ENCODE measurements at places on chromosomes 2 and 18. TPM values are rescaled to one million over a fixed set of nuclear protein-coding genes. Genes with fewer than 3 reads are reported as not detected.
A peak's percentile ranks its signal among the peaks of the same experiment; 100 is the strongest.

Gene ACTG2
- total RNA-seq, result 0.22 TPM

Gene STPG4
- total RNA-seq, result 0.74 TPM

DNA sequence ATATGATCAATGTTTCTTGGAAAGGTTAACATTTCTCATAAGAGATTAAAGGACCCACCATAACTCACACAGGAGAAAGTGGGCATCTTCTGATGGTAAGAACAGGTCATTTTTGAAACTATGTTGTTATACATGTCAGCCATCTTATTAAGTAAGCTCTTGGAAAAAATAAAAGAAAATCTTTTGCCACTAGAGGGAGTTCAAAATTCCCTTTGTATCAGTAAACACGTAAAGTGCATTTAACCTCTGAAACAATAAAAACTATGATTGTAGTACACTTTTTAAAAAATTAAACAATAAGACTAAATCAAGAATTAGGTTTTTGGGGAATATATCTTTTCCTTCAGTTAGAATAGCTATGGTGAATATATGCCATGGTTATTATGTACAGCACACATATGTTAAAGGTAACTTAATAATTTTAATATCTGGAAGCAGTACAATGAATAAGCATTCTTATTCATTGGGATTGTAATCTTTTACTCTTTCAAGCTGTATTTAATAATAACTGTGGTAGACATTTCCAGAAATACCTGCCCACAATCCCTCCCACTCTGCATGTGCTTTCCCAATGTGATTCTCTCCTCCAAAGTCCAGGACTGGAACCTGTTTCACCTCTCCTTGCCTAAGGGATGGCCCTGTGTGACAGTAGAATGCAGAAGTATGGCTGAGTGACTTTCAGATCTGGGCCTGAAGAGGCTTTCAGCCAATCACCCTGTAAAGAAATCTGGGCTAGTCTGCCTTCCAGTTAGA lies 64.2 kb downstream of the RBMS1 start:
- peak overlapping the region; percentile 66 for H3K4me3 ChIP-seq
- peaks cover 39% of the 10 kb centered on the region for H3K36me3 ChIP-seq
- H3K27me3 ChIP-seq, result peaks cover 2% of the 10 kb centered on the region
- no peak for DNase-seq
- H3K4me1 ChIP-seq, result peaks cover 56% of the 10 kb centered on the region

- no peak for DNase-seq
- no peaks in the 10 kb centered on the region for H3K4me1 ChIP-seq
- no peak overlapping the region for H3K4me3 ChIP-seq
- H3K36me3 ChIP-seq, result no peaks in the 10 kb centered on the region
- H3K27me3 ChIP-seq, result peaks cover 10% of the 10 kb centered on the region
Observed at GRCh38 chr18:56580026-56580425, 58.4 kb downstream of the TXNL1 start.

- H3K27ac ChIP-seq, result no peak overlapping the region
- peaks cover 11% of the 10 kb centered on the region for H3K4me1 ChIP-seq
- DNase-seq, result no peak
- no peaks in the 10 kb centered on the region for H3K36me3 ChIP-seq
- no peak overlapping the region for H3K4me3 ChIP-seq
Observed at GRCh38 chr2:222792001-222792611, 68.7 kb upstream of the ACSL3 start.

DNA sequence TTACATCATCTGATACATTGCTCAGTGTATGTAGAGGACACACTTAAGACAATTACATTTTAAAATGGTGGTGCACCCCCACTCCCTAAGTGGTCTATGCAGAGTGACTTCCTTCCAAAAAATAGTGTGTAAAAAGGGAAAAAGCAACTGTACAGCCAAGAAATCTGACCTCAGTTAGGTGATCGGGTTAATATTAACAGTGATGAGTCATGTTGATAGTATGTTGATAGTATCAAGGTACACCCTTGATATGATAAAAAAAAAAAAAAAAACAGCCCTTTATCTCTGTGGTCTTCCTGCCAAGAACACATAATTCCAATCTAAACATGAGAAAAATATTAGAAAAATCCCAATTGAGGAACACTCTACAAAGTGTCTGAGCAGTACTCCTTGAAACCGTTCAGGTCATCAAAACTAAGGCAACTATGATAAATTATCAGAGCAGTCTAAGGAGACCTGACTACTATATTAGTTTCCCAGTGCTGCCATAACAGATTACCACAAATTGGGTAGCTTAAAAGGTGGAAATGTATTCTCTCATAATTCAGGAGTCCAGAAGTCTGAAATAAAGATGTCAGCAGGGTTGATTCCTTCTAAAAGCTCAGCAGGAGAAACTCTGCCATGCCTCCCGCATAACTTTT lies 171.9 kb downstream of the ARHGAP28 start:
- H3K4me1 ChIP-seq, result no peaks in the 10 kb centered on the region
- no peak overlapping the region for H3K4me3 ChIP-seq

Gene HOXD11
- not detected for total RNA-seq

- H3K4me3 ChIP-seq, result no peak overlapping the region
- no peak for DNase-seq
- peaks cover 10% of the 10 kb centered on the region for H3K4me1 ChIP-seq
- peaks cover 16% of the 10 kb centered on the region for H3K36me3 ChIP-seq
Observed at GRCh38 chr2:106117882-106118684, 76.0 kb downstream of the UXS1 start.

DNA sequence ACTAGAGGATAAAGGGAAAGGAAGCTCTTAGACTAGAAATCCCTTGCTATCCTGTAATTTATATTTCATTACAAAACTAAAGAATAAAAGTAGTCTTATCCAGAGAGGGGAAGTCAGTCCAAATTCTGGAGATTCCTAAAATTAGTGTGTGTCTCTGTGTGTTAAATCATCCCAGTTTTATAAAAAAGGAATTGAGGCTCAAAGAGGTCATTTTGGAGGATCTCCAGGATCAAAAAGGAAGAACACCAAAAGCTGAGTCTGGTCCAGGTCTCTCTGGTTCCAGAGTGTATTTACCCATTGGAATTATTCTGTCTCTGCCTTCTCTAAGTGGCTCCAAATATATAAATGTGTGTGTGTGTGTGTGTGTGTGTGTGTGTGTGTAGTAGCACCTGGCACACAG lies 166.7 kb downstream of the NRXN1 start:
- H3K27me3 ChIP-seq, result no peaks in the 10 kb centered on the region
- H3K27ac ChIP-seq, result no peak overlapping the region
- no peaks in the 10 kb centered on the region for H3K4me1 ChIP-seq
- H3K36me3 ChIP-seq, result no peaks in the 10 kb centered on the region
- no peak for DNase-seq

Gene MZT2B
- total RNA-seq, result 400 TPM

Gene GREB1
- 0.28 TPM for total RNA-seq

GRCh38 chr2:143334837-143335236 lies 205.6 kb downstream of the ARHGAP15 start:
- peaks cover 32% of the 10 kb centered on the region for H3K36me3 ChIP-seq
- peaks cover 3% of the 10 kb centered on the region for H3K4me1 ChIP-seq
- H3K27me3 ChIP-seq, result no peaks in the 10 kb centered on the region

Gene DLGAP1
- not detected for total RNA-seq

DNA sequence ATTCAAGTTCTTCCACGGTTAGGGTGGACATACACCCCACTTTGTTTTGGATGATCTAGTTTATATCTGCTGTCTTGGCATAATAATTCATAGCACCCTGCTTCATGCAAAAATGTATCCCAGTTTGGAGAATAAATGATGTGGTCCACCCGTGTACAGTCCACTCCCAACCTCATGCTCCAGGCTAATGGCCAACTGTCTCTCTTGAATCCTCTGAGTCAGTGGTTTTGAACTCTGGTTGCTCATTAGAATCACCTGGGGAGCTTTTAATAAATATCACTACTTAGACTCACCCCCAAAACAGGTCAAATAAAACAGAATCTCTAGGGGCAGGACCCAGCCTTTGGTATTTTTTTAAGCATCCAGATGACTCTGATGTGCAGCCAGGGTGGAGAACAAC lies 78.5 kb downstream of the SDC1 start:
- no peaks in the 10 kb centered on the region for H3K4me1 ChIP-seq
- H3K4me3 ChIP-seq, result no peak overlapping the region
- H3K27ac ChIP-seq, result no peak overlapping the region

- peak overlapping the region; percentile 46 for H3K4me3 ChIP-seq
- peak overlapping the region; percentile 21 for H3K27ac ChIP-seq
- peaks cover 41% of the 10 kb centered on the region for H3K4me1 ChIP-seq
- no peaks in the 10 kb centered on the region for H3K36me3 ChIP-seq
- no peaks in the 10 kb centered on the region for H3K27me3 ChIP-seq
Observed at GRCh38 chr2:113218283-113219091, 44.7 kb downstream of the PSD4 start.

GRCh38 chr2:60581433-60582282 lies 28.2 kb upstream of the BCL11A start:
- no peak overlapping the region for H3K4me3 ChIP-seq
- H3K36me3 ChIP-seq, result no peaks in the 10 kb centered on the region
- peaks cover 43% of the 10 kb centered on the region for H3K27me3 ChIP-seq
- no peak overlapping the region for H3K27ac ChIP-seq
- H3K4me1 ChIP-seq, result no peaks in the 10 kb centered on the region

GRCh38 chr2:43400508-43400907 lies 174.1 kb upstream of the ZFP36L2 start:
- no peak overlapping the region for H3K4me3 ChIP-seq
- no peaks in the 10 kb centered on the region for H3K27me3 ChIP-seq
- H3K36me3 ChIP-seq, result peaks cover 14% of the 10 kb centered on the region

- peaks cover 1% of the 10 kb centered on the region for H3K36me3 ChIP-seq
- peaks cover 15% of the 10 kb centered on the region for H3K4me1 ChIP-seq
- H3K27ac ChIP-seq, result no peak overlapping the region
- DNase-seq, result no peak
- no peak overlapping the region for H3K4me3 ChIP-seq
Observed at GRCh38 chr2:102667072-102667471, 47.7 kb downstream of the SLC9A2 start.

DNA sequence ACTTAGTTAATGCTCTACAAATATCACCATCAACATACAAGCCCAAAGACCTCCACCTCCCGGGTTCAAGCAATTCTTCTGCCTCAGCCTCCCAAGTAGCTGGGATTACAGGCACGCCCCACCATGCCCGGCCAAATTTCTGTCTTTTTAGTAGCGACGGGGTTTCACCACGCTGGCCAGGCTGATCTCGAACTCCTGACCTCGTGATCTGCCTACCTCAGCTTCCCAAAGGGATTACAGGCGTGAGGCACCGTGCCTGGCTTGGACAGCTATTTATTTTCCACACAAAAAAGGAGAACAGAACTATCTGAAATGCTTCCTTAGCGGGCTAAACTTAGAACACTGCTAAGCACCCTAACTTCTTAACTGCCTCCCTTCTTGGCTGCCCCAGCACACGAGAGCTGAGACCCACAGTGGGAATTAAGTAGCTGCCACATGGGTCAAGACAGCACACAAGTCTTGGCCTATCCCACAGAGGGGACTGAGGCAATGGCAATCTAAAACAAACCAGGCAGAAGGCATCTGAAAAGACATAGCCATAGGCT lies 24.8 kb downstream of the CYTIP start:
- DNase-seq, result no peak
- no peaks in the 10 kb centered on the region for H3K27me3 ChIP-seq
- H3K27ac ChIP-seq, result peak overlapping the region; percentile 88
- H3K4me1 ChIP-seq, result peaks cover 74% of the 10 kb centered on the region

- no peak overlapping the region for H3K27ac ChIP-seq
- H3K4me1 ChIP-seq, result peaks cover 17% of the 10 kb centered on the region
- no peak for DNase-seq
- peaks cover 7% of the 10 kb centered on the region for H3K27me3 ChIP-seq
Observed at GRCh38 chr2:174752403-174753037, 11.8 kb downstream of the CHRNA1 start.

- peaks cover 12% of the 10 kb centered on the region for H3K4me1 ChIP-seq
- no peaks in the 10 kb centered on the region for H3K27me3 ChIP-seq
- peaks cover 3% of the 10 kb centered on the region for H3K36me3 ChIP-seq
Observed at GRCh38 chr2:189440644-189440946, 679 bp upstream of the WDR75 start.

Gene DLX1
- not detected for total RNA-seq

- no peak for DNase-seq
- H3K27ac ChIP-seq, result no peak overlapping the region
- no peak overlapping the region for H3K4me3 ChIP-seq
- H3K4me1 ChIP-seq, result peaks cover 17% of the 10 kb centered on the region
- H3K27me3 ChIP-seq, result no peaks in the 10 kb centered on the region
Observed at GRCh38 chr2:69628325-69629021, 15.1 kb downstream of the AAK1 start.

DNA sequence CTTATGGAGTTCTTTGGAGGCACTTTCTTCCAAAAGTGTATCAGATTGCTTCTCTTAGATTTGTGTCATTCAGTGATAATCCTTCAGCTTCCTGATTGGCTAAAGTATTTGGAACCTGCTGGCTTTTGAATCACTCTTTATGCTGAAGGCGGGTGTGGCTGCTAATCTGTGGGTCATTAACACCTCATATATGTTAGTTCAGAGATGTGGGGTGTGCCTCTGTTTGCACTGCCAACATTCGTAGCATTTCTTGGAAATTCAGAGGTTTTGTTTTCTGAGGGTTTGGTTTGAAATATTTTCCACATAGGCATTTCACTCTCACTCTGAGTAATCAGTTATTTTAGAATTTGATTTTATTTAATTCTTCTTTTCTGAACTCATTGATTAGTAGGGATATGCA lies 1604.4 kb upstream of the ACVR2A start:
- H3K4me1 ChIP-seq, result no peaks in the 10 kb centered on the region
- H3K27ac ChIP-seq, result no peak overlapping the region
- DNase-seq, result no peak
- no peak overlapping the region for H3K4me3 ChIP-seq
- H3K36me3 ChIP-seq, result no peaks in the 10 kb centered on the region
- no peaks in the 10 kb centered on the region for H3K27me3 ChIP-seq

Gene BIN1
- total RNA-seq, result 160 TPM

DNA sequence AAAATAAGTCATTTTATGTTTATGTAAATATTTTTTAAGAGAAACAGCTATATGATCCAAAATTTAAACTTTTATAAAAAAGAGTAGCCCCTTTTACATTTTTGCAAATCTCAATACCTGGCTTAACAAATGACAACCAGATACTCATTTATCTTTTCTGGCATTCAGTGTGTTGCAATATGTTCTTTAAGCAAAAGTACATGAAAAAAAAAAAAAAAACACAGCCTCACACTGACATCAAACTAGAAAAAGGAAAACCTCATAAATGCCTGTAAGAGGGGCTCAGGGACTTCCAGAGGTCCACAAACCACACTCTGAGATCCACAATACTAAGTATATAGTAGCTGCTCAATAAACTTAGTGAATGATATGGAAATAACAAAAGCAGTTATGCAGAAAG lies 21.9 kb downstream of the PPP4R3B start:
- no peaks in the 10 kb centered on the region for H3K27me3 ChIP-seq
- H3K27ac ChIP-seq, result no peak overlapping the region
- H3K36me3 ChIP-seq, result peaks cover 26% of the 10 kb centered on the region
- no peak overlapping the region for H3K4me3 ChIP-seq
- H3K4me1 ChIP-seq, result peaks cover 24% of the 10 kb centered on the region
- no peak for DNase-seq

DNA sequence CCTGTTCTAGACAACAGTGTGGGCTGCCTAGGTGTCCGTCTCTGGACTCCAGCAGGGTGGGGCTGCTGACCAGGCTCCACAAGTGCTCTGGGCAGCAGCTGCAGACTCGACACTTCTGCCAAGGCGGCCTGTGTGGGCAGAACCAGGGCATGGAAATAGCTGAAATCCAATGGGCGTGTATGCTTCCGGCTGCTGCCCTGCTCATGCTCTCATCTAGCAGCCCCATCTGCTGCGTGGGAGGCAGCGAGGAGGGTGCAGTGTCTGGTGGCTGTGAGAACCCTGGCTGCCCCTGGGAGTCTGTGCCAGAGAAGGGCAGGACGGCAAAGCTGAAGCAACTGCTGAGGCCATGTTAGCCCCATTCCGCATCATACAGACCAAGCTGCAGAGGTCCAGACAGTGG lies 174.9 kb downstream of the SOX11 start:
- DNase-seq, result no peak
- H3K27me3 ChIP-seq, result no peaks in the 10 kb centered on the region
- no peak overlapping the region for H3K27ac ChIP-seq

Gene COL6A3
- total RNA-seq, result 0.45 TPM
